ENCODE measurements at places on chromosomes 6 and 20.
A peak's percentile ranks its signal among the peaks of the same experiment; 100 is the strongest.

GRCh38 chr6:10809098-10809497 is 29.2 kb downstream of the MAK start:
- DNase-seq = no peak

GRCh38 chr20:25057234-25058050 is 497 bp downstream of the ACSS1 start:
- peak; percentile 56 for DNase-seq

DNA sequence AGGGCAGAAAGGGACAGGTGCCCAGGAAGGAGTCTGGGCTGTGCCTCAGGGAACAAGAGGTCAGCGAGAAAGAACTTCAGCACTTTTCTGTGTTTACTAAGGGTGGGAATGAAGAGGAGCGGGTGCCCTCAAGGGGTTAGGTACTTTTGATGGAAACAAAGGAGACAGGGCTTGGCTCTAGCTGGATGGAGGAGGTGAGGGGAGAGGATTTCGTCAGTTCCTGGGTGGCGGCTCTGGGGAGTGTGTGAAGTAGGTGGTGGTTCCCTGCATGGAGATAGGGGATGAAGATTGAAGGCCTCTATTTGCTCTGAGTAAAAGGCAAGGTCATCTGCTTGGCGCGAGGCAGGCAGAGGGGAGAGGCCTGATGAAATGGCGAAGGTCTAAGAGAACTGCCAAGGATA is 40.0 kb upstream of the ANKRD60 start:
- no peak for DNase-seq

DNA sequence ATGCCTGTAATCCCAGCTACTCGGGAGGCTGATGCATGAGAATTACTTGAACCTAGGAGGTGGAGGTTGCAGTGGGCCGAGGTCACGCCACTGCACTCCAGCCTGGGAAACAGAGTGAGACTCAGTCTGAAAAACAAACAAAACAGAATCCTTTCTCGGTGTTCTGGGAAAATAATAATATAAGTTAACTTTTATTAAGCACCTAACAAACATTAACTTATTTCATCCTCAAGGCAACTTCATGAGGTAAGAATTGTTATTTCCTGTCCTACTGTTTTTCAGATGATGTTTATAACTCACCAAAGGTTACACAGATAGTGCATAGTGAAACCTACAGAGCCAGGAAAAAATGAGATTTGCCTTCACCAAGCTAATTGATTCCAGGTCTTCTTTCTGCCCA is 221.4 kb downstream of the PHACTR1 start:
- no peak for DNase-seq

- DNase-seq = no peak
Observed at GRCh38 chr6:15426395-15426794, 180.5 kb downstream of the JARID2 start.

DNA sequence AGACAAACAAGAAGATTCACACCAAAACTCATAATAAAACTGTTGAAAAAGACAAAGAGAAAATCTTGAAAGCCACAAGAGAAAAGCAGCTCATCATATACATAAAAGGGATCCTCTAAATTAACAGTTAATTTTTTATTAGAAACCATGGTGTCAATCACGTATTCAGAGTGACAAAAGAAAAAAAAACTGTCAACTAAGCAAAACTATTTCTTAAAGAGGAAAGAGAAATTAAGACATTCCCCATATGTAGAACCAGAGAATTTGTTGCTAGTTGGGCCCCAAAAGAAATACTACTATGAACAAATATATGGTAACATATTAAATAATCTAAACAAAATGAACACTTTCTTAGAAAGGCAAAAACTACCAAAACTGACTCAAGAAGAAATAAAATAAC is 74.3 kb upstream of the TENT5A start:
- DNase-seq = no peak

DNA sequence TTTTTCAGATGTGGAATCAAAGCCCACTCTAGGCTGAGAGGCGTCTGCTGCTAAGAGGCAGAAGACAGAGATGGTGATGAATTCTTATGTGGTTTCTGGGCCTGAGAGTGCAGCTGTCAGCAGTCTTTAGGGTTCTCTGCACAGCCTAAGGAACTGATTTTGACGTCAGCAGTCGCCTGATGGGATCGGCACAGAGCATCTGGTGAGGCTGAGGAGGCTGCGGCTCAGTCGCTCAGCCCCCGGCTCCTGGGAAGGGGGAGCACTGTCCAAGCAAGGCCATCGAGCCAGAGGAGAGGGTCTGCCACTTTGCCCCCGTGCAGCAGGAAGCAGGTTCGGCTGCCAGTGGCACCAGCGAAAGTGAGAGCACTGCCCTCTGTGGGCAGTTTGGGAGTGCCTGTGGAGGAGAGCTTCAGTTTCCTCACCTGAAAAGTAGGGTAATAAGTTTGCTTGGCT is 92.5 kb downstream of the TCP11 start:
- no peak for DNase-seq

DNA sequence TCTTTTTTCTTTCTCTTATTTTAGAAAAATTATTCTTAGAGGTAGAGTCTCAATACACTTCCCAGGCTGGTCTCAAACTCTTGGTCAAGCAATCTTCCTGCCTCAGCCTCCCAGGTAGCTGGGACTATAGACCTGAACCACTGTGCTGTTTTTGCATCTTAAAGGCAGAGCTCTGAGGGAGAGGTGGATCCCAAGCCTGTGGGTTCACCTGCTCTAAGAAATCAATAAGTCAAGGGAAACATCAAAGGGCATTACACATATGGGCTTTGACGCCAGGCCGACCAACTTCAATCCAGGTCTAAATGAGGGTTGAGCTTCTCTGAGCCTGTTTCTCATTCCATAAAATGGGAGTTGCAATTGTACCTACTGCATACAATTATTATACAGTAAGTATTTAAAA is 223.9 kb downstream of the LY86 start:
- DNase-seq = no peak
